ENCODE measurements at places on chromosomes 4 and X.

DNA sequence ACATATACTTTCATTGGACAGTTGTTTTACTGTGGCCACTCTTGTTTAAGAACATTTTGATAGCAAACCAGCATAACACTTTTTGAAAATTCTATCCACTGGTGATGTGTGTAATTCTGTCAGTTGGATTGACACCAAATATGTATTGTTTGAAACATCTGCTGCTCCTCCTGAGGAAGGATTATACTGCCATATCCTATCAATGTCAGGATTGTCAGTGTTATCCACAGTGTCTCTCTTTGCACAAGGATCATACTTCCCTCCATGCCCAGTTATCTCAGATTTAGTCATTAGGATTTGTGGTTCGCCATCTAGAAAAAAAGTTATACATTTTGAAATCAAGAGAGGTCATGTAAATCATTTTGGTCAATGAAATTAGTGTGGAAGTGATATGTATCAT, 1859.6 kb downstream of the C4orf33 start:
- DNase-seq: no peak

DNA sequence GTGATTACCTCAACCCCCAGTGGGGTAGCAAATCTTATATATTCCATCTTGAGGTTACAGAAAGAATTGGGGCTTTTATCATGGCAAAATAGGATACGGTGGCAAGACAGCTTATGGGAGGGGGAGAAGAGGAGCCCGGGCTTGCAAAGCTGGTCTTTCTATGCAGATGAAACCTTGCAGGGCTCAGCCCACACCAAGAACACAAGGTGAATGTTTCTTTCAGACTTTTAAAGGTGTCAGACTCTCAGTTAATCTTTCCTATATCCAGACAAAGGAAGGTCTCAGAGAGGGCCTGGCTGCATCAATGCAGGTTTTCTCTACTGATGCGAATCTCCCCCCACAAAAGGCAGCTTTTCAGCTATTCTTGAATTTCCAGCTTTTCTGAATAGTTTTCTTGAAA, 59.9 kb upstream of the WDR17 start:
- DNase-seq: no peak

GRCh38 chrX:120120223-120120622, 4.5 kb upstream of the RHOXF1 start:
- DNase-seq: no peak

GRCh38 chr4:163161536-163162205, 5.0 kb downstream of the NAF1 start:
- DNase-seq: no peak

GRCh38 chr4:52843351-52843750, 18.8 kb upstream of the RASL11B start:
- no peak for DNase-seq

DNA sequence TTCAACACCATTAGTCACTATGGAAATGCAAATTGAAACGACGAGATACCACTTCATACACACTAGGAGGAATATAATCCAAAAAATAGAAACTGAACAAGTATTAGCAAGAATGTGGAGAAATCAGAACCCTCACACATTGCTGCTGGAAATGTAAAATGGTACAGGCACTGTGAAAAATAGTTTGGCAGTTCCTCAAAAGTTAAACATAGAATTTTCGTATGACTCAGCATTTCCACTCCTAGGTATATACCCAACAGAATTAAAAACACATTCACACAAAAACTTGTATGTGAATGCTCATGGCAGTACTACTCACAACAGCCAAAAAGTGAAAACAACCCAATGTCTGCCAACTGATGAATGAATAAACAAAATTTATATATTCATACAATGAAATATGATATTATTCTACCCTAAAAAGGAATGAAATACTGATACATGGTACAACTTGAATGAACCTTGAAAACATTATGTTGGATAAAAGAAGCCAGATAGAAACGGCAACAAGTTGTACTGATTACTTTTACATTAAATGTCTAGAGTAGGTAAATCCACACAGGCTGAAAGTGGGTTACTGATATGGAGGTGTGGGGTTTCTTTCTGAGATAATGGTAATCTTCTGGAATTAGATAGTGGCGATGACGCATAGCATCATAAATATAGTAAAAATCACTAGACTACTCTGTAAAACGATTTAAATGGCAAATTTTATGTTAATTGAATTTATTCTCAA, 22.3 kb downstream of the TEC start:
- no peak for DNase-seq

DNA sequence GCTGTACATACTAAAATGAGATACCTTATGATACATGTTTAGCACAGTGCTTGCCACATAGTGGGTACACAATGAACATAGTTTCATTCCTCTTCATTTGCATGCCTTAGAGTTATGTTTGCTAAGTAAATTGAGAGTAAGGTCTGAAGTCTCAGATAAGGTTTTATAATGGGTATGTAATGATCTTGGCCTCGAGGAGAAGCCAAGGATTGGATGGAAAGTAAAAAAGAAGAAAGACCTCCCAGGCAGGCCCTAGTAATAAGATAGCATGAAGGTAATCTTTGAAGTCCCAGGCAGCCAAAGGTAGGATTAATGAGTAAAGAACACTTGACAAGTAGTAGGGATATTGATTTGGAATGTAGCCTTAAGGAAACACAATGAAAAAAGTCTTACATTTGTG, 55.8 kb upstream of the TSPAN7 start:
- DNase-seq: no peak

GRCh38 chr4:26133840-26134239, 187.0 kb upstream of the RBPJ start:
- DNase-seq: no peak
